ENCODE measurements at places on chromosomes 4 and X.

DNA sequence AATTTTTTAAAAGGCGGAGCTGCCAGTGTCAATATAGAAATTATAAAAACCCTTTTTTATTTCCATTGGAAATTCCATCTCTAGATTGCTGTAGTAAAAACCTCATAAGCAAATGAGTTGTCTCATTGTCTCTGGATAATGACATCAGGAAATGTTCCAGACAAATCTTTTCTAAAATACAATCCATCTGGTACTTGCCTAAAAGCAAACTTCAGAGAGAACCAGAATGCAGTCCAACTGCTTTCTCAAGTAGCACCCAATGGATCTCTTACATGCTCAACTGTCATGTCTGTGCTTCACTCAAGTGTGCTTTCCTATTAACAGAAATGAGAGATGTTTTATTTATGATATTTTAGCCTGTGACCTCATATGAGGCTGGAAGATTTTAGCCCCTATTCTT is 399.6 kb upstream of the NDST3 start:
- no peak for DNase-seq

DNA sequence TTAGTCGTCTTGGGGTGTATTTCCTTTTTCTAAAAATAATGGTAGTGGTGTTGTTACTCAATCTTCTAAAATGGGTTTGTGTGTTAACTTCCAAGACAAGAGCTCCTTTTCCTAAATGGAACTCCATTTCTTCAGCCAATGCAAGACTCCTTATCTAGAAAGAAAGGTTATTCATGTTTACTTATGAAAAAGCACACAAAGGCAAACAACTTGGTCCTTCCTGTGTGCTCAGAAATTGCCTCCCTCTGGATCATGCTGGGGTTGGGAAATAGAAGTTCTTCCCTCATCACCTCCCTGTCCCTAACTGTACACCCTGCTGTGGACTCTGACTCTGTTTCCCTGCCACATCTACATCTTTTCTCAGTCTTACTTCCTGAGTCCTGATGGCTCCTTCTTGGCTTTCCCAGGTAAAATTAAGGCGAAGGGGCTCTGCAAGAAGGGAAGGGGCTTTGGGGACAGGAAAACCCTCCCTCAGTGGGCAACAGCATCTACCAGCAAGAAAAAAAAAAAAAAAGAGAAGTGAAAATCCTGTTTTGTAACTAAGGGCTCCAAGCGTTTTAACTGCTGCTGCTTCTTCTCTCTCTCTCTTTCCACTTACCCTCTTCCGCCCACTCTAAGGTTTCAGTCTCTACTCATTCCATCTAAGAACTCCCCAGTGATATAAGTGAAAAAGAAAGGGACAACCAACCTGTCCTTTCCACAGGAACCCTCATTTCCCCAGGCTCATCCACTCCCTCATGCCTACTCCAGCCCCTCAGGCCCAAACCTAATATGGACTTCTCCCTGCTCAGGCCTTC is 19.8 kb upstream of the TASL start:
- no peak for DNase-seq

- no peak for DNase-seq
These were observed 180.7 kb upstream of the MXRA5 start for GRCh38 chrX:3527166-3527565.

DNA sequence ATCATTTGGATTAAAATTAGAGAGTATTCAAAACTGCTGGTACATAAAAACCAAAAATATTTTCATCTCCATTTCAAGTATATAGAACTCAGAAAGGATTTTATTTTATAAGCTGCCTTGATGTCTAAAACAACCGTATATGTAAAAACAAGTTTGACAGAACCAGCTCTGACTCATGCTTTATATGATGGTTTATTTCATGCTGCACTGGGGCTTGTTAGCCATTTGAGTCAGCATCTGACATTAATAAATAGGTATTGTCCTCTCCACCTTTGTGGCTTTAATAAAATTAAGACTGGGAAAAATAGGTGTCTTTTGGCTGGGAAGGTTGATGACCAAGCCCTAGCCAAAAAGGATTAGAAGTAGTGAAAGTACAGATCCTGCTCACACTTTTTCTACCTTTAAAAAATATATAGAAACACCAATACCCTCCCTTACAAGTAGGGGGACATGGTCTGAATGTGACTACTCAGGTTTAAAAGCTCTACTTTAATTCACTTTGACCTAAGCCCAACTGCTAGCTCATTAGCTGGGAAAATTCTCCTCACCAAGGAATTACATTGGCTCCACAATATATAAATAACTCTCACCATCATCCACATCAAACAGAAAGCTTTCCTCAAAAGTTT is 228.1 kb downstream of the ADAMTS3 start:
- DNase-seq, result no peak

DNA sequence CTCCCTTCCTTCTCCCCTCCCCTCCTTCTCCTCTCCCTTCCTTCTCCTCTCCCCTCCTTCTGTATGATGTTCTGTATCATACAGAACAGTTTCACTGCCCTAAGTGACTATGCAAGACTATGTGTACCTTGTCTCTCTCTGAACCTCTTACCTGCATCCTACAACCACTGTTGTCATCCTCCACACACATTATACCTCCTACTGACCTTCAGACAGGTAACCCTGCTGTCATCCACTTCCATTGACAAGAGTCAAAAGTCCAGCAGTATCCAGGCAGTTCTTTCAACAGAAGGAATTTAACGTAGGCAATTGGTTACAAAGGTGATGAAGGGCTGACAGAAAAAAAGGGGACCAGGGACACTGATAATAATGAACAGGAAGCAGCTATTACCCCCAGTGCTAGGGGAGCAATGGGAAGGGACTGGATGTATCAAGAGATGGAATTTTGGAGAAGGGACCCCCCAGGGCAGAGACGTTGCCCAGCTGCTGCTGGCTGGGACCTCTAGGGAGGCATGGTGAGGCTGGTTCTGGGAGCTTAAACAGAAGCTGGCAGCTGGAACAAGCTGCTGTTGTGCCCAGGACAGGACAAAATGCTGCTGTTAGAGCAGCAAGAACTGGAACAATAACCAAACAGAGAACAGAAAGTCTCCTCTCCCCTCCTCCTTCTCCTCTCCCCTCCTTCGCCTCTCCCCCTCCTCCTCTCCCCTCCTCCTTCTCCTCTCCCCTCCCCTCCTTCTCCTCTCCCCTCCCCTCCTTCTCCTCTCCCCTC is 84.7 kb downstream of the DCTD start:
- no peak for DNase-seq

GRCh38 chrX:10582215-10582733 is 38.1 kb downstream of the MID1 start:
- DNase-seq, result no peak

DNA sequence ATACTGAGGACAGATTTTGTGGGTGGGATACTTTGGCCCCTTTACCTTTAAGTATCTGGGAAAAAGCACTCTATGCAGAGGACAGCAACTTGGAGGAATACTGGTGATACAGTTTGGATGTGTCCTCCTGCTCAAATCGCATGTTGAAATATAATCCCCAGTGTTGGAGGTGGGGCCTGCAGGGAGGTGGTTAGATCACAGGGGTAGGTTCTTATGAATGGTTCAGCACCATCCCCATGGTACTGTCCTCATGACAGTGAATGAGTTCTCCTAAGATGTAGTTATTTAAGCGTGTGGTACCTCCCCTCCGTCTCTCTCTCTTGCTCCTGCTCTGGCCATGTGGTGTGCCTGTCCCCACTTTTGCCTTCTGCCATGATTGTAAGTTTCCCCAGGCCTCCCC is 24.6 kb downstream of the GPAT3 start:
- no peak for DNase-seq

- DNase-seq, result no peak
These were observed 31.1 kb downstream of the METTL14 start for GRCh38 chr4:118716304-118716703.

- no peak for DNase-seq
These were observed at the start of gene ADH6 for GRCh38 chr4:99219072-99219471. Gene ADH6 (minus strand): TSS chr4:99219246. CDS start chr4:99219152, 94 bp downstream.

DNA sequence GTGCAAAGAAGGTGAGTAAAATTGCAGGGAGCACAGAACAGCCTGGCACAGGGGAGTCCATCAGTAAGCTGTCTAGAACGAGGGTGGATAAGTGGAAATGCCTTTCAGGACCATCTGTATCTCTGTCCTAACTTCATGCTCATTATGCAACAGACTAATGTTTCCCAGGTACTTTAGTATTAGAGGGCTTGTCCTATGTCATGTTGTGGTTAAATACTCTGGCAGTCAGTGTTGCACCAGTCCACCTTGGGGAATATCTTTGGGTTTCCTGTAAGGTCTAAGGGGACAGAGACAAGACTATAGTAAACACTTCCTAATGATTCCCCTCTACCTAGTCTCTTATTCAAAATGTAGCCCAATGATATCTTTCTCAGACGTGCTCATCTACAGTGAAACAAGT is 21.3 kb downstream of the NOCT start:
- DNase-seq, result no peak

DNA sequence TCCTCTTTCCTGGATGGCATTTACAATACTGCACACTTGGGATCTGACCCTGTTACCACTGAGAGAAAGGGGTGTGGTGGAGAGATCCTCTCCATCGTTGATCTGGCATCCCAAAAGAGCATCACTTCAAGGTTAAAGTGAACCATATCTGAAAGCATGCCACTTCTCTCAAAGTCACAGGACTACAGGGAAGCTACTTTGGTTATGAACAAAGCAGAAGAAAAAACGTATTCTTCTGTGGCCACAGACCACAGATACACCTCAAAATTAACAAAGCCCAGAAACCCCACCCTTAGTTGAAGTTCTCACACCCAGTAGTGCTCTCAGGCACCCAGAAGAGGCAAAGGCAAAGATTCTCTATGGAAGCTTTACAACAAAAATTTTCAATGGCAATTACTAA is 108.3 kb downstream of the JADE1 start:
- no peak for DNase-seq

DNA sequence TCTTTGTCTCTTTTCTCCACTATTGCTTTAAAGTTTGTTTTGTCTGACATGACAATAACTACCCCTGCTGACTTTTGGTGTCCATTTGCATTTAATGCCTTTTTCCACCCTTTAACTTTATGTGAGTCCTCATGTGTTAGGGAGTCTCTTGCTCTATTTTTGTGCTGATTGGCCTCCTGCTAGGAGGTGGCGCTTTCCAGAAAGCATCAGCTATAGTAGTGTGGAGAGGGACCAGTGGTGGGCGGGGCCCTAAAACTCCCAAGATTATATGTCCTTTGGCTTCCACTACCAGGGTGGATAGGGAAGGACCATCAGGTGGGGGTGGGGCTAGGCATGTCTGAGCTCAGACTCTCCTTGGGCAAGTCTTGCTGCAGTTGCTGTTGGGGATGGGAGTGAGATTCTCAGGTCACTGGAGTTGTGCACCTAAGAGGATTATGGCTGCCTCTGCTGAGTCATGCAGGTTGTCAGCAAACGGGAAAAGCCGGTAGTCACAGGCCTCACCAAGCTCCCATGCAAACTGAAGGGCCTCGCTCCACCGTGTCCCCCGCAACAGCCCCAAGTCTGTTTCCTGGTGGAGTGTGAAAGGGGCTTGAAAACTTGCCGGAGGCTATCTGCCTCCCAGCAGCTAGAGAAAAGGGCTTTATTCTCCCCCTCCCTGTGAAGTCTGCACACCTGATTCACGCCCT is 156.3 kb downstream of the CPEB2 start:
- DNase-seq, result no peak

DNA sequence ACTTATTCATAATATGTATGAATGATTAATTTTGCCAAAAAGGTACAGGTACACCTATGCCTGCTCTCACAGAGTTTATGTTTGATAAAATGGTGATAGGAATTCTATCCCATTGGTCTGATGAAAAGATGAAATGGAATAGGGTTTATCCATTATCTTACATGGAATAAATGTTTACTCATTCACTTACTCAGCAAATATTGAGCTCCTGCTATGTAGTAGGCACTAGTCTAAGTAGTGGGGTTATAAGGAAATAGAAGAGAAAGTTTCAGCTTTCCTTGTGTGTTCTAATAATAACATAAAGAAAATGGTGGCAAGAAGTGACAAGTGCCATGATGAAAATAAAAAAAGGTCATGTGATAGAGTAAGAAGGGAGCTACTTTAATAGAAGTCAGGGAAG is 12.4 kb upstream of the SLC10A7 start:
- no peak for DNase-seq

DNA sequence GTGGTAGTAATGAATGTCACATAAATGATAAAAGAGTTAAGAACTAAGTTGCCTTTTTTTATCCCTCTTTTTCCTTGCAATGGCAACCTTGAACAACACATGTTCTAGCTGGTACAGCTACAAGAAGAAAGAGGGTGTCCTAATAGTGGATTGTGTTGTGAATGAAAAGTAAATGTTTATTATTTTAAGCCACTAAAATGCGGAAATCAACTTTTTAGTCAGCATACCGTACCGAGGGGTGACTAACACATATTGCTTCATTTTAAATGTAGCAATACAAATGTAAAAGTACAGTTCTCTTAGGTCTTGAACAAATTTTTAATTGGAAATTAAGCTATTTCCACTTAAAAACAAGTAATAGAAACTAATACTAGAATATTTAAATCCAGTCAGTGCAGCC is 17.7 kb upstream of the AP1AR start:
- DNase-seq, result no peak

GRCh38 chrX:47844117-47844516 is 7.4 kb downstream of the ZNF81 start:
- no peak for DNase-seq

- DNase-seq, result no peak
These were observed 507.7 kb upstream of the DIAPH2 start for GRCh38 chrX:96176921-96177320.

- no peak for DNase-seq
These were observed 55.5 kb downstream of the PJA1 start for GRCh38 chrX:69109706-69110105.

DNA sequence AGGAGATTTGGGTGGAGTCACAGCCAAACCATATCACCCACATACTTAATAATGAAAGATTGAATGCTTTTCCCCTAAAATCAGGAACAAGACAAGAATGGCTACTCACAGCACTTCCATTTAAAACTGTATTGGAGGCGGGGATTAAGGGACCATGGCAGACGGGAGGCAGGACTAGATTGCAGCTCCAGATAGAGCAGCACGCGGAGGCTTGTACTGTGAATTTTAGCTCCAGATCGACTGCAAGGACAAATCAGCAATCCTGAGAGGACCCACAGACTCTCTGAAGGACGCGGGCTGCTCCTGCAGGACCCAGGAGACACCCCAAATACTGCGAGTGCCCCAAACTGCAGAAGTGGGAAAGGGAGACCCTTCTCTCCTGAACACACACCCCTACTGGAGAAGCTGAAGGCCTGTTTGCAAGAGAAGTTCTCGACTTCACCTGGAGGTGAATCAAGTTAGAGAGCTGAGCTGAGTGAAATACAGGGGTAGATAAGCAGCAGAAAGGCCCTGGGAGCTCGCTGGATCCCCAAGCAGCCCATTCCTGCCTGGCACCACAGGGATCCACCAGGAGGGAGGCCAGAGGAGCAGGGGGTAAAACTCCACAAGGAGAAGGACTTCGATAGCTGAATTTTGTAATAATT is 207.4 kb upstream of the INTU start:
- DNase-seq, result no peak

GRCh38 chr4:2412534-2412884 is 5.9 kb downstream of the ZFYVE28 start:
- no peak for DNase-seq

GRCh38 chrX:13717700-13718472 is 16.5 kb downstream of the TRAPPC2 start:
- no peak for DNase-seq

GRCh38 chr4:168757500-168757899 is 252.6 kb downstream of the CBR4 start:
- no peak for DNase-seq

Data from activated T-helper 1 cell treated with anti-CD3 and anti-CD28 coated beads, Interleukin-2, amount 50 U/mL, for 16 hours (primary cell).